ENCODE measurements at places on chromosomes 4 and X.

DNA sequence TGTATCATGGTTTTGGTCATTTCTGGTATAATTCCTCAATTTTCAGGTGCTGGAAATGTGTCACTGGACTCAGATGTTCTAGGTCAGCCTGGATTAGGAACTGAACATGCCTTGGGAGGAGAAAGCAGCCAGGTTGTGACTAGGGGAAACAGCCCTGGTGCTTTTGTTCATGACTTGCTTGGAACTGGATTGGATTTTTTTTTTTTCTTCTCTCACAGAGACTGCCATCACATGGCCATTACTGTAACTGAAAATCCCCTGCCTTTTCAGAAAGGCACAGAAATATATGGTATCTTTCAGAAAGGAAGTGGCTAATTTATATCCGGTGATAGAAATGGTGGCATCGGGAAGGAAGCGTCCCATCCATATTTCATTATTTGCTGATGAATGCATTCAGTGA is 34.6 kb downstream of the SEPTIN11 start:
- no peak for DNase-seq

DNA sequence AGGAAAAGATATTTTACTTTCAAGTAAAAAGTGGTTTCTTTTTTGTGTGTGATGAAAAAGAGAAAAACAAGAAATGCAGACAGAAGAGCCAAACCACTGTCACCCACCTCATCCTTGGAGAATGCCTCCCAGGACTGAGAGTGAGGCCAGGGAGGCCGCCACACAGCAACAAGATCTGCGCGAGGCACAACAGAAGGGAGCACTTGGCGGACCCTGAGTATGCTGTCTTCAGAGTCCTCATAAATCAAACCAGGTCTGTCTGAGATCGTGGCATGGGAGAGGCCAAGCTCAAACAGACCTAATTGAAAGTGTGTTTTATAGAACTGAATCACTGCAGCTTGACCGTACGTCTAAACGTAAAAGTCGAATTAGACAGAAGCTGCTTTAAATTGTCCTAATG is 134.3 kb upstream of the VCX2 start:
- DNase-seq = no peak

DNA sequence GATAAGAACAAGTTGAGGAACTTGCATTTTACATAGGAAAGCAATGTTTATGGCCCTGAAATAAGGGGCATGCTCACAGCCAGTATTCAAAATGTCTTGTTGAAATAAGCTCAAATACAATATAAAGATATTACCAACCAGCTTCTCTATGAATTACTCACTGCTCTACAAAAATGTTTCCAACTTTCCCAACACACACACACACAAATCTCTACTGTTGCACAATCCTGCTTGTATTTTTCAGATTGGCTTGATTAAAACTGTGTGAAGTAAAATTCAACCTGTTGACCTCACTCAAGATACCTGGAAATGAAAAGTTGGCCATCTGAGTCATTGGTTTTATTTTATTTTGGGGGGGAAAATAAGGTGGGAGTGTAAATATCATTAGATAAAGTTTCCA is 128.6 kb downstream of the CHIC2 start:
- DNase-seq = no peak

GRCh38 chr4:32840461-32841189 is 2120.5 kb downstream of the PCDH7 start:
- DNase-seq = no peak

DNA sequence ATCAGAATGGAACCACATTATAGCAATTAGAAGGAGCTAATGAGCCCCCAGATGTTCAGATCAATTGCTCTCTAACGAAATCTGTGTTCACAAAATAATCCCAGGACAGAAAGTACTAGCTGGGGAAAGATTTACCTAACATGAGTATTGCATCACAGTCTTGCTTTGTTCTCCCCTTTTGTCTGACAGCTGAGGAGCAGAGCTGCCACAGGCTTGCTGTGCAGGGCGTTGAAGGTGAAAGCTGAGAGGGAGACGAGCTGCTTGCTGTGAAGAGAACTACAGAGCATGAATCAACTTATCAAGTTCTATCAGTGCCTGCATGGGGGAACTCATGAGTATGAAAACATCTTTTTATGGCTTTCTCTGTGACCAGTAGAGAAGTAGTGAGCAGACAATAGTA is 441.2 kb downstream of the CENPC start:
- DNase-seq = no peak

GRCh38 chr4:59838236-59838635 is 1361.9 kb upstream of the ADGRL3 start:
- DNase-seq = no peak

Data from GM12892 (cell line).